Brain pericyte (primary cell): ENCODE measurements at places on chromosomes 3 and 15.

GRCh38 chr15:67124911-67125588 lies 59.6 kb downstream of the SMAD3 start:
- no peak for DNase-seq

DNA sequence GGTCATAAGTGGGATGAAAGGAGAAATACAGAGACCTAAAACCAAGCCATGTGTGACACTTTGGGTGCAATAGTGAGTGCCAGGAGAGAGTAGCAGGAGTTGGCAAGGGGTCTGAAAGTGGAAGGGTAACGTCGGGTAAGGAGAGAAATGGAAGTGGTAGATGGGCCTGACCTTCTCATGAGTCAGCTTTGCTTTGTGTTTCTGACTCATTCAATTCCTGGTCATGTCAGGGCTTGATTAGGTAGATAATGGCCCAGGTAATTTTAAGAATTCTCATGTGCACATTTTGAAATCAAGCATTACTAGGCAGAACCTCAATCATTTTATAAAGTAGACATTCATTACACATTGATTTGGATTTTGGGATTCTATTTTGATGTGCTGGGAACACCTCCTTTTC lies 262.5 kb downstream of the SOX2 start:
- no peak for DNase-seq

- DNase-seq, result no peak
Measured at GRCh38 chr3:160929595-160929994, 173.6 kb downstream of the PPM1L start.

DNA sequence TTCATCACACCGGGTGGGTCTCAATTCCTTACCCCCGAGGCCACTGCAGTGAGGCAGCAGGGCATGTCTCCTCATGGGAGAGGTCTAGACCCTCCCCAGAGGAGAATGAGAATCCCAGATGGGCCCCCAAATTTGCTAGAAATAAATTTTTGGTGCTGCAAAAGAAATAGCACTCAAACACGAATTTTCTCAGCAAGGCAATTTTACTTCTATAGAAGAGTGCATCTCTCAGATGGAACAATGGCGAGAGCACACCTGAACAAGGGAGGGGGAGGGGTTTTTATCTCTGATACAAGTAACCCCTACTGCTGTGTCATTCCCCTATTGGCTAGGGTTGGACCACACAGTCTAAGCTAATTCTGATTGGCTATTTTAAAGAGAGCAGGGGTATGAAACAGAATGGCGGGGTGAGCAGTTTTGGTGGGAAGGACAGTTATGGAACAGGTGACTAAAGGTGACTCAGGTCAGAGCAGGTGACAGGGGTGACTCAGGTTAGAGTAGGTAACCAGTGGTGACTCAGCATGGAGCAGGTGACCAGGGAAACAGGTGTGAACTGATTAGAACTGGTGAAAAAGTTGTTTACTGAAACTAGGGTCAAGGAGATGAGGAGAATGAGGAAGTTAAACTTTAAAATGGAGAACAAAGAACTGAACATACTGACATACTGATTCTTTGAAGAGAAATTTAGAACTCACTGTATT lies 93.0 kb upstream of the WNT7A start:
- no peak for DNase-seq

DNA sequence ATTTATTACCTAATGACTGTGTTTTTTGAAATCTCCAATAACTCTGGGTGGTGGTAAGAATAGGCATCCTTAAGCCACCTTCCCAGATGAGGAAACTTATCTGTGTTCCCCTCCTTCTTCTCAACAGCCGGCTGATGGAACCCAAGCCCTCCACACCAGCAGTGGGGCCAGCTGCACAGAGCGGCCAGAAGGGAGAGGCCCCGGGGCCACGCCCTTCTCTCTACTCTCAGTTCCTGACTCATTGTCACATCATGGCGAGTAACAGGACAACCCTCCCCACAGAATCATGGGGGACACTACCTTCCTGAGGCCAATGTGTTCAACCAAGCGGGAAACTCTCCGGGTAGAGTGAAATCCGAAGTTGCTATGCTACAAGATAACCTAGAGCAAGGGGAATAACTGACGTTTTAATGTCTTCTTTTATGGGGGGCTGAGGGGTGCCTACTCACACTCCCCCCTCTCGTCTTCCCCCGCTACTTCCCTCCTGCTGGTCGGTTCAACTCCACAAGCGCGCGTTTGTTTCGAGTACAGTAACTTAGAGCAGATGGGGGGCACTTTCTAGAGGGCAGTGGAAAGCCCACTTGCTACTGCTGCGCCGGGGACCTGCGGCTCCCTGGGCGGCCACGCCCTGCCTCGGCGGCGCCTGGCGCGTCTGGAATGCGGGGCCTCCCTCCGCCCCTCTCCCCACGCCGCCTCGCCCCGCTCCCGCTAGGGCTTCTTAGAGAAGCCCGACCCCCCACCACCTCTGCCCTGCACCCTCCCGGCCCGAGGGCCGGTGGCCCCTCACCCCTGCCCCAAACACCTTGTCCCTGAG lies 621 bp downstream of the ANXA2 start:
- DNase-seq, result no peak

- DNase-seq, result no peak
Measured at GRCh38 chr15:93087825-93088199, 1.2 kb downstream of the RGMA start.

DNA sequence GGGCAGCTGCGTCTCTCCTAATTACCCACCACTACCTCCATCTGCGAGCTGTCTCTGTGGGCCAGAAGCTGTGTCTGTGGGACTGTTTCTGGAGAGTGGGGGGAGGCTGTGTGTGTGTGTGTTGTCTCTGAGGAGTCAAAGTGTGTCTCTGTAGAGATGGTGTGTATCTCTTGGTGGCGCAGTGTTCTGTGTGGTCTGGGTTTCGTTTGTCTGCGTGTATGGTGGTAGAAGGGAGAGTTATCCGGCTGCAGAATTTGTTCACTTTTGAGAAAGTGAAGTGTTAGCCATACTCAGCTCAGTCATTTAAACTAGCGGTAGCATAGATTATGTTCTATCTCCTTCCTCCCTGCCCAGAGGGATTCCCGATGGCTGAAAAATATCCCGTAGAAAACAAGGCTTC lies 2.2 kb downstream of the MYRIP start:
- DNase-seq, result no peak

DNA sequence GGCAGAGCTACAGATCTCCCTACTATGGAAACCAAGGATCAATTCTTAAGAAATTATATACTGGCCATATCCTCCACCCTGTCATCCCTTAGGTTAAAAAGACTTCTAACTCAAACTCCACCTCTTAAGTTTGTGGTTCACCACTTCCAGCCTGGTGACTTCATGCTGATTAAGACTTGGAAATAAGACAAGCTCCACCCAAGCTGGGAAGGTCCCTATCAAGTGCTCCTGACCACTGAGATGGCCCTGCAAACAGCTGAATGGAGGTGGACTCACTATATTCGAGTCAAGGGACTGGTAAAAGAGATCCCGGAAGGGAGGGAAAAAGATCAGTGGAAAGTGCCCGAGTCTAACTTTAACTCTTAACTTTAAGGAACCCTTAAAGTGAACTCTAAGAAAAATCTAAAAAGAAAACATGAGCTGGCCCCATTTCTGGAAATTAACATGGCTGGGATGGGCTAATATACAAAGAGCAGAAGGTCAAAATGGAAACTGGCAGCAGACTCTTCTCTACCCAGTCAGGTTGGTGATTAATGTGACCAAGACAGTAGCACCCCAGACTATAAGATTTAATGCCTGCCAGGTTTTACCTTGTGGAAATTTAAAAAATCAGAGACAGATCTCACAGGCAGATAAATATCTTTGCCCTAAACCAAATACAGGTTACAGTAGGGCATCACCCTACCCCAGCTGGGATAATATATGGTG lies 43.9 kb downstream of the PPCDC start:
- no peak for DNase-seq

GRCh38 chr3:118970819-118971218 lies 63.8 kb downstream of the IGSF11 start:
- DNase-seq, result no peak

GRCh38 chr3:119981386-119981785 lies 112.9 kb downstream of the GSK3B start:
- DNase-seq, result no peak

DNA sequence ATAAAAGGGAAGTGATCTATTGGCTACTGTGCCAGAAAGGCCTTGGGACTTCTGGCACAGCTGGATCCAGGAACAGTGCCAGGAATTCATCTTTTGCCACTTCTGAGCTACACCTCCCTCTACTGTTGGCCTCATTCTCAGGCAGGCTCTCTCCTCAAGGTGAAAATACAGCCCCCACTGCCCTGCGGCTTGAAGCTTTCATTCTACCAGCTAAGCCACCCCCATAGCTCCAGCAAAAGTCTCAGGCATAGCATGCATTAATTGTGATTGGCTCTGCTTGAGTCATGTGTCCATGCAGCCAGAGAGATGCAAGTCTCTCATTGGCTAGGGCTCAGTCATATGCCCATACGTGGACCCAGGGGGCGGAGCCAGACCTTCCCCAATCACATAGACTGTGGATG lies 142.4 kb downstream of the TPRA1 start:
- DNase-seq, result no peak

DNA sequence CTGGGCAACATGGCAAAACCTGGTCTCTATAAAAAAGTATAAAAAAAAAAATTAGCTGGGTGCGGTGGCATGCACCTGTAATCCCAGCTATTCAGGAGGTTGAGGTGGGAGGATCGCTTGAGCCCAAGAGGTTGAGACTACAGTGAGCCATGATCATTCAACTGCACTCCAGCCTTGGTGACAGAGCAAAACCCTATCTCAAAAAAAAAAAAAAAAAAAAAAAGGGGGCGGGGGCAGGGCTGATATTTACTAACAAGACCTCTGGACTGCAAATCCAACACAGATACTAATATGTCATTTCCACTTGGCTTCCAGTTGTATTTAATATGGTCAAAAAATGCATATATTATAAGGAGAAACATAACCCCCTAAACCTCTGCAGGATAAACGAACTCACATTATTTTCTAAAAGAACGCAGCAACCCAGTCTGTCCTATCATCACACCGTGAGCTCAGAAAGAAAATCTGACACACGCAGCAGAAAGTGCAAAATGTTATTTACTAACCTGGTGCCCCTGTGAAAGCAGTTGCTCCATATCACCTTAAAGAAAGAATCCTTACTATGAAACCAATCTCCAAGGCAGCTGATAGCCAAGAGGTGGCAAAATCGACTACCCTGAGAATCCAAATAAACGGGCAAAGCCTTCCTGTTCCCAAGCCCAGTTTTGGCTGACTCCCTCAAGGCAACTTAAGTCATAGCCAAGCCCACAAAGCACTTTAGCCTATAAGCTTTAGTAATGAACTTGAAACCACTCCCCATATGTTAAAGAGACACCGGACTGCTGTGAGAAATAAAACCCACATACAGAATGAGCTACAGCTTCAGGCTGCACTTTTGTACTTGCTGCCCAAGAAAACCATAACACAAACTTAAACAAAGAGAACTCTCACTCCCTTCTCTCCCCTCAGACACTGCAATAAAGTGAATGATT lies 39.3 kb downstream of the PLD1 start:
- peak; percentile 76 for DNase-seq

GRCh38 chr3:141798448-141798845 lies 35.2 kb downstream of the GRK7 start:
- DNase-seq, result no peak

DNA sequence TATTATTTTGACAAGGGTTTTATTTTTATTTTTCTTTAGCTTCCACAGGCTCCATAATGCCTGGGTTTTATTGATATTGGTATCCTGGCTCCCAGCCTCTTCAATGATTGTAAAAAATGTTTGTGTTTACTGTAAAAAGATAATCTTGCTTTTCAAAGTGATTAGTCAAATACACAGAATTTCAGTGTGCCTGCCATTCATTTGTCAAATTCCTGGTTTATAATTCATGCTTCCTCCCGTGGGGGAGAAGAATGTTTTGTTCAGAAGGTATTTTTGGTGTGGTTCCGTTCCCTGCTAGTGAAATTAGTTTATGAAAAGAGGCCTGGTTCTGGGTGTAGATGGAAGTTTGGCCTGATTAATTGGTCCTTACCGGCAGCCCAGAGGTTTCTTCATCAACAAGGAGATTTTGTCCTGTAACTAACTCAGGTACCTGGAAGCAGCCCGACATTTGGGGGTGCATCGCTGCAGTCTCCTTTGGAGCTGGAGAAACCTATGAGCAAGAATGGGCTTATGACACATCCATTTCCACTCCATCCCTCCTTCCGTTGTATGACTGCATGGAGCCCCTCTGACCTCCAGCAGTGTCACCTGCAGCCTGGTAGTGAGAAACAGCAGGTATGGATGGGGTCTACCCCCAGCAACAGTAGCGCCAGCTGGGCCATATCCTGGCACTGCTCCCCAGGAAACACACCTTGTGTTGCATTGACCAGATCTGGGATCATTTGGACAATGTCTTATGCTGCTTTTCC lies 101.5 kb downstream of the PGPEP1L start:
- no peak for DNase-seq

DNA sequence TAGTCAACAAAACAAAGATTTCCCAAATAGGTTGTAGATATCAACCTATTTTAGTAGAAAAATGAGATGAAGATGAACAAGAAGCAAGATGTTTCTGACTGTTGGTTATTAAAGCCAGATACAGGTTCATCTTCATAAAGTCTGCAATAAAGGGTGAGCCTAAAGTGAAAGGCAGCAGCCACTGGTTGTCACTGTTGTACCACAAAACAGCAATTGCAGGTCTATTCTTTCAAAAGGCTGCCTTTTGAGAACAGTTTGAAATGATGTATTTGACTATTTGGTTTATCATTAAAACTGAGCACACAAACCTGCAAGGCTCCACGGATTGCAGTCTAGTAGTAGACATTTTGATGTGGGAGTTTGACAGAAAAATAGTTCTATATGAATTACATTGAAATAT lies 543.4 kb downstream of the GBE1 start:
- no peak for DNase-seq

- DNase-seq, result no peak
Measured at GRCh38 chr3:149177122-149177521, 44.5 kb downstream of the CP start.

DNA sequence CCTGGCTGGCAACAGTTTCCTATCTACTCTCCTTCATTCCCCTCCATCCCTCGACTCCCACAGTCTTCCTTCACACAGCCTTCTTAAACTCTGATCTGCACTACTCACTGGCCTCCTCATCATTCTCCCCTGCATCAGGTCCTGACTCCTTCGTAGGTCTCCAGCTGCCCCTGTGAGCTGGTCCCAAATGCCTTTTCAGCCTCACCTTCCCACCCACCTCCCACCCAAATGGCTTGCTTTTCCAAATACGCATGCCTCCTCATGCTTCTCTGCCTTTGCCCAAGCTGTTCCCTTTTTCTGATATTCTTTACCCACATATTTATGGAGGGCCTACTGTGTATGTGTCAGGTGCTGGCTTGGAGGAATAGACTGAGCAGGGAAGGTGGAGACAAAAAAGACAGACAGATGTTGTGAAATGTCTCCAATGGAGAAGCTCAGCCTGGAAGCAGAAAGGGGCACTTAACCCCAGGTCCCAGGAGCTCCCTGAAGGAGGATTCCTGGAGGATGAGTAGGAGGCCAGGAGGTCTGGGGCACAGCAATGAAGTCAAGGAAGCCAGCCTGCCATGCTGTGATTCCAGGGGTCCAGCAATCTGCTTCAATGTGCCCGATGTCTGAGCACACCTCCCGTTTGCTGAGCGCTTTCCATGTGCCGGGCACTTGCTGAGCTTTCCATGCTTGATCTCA lies 252.2 kb downstream of the SHQ1 start:
- DNase-seq, result no peak

- no peak for DNase-seq
Measured at GRCh38 chr15:25464784-25465183, 26.0 kb upstream of the UBE3A start.

- no peak for DNase-seq
Measured at GRCh38 chr15:69579950-69580618, 127.5 kb downstream of the RPLP1 start.

- no peak for DNase-seq
Measured at GRCh38 chr3:5138214-5138981, 16.3 kb downstream of the ARL8B start.

GRCh38 chr3:126049289-126050049 lies 34.5 kb downstream of the SLC41A3 start:
- DNase-seq, result no peak
